MV-4-11 (cell line): ENCODE measurements at places on chromosomes 16 and 17.

DNA sequence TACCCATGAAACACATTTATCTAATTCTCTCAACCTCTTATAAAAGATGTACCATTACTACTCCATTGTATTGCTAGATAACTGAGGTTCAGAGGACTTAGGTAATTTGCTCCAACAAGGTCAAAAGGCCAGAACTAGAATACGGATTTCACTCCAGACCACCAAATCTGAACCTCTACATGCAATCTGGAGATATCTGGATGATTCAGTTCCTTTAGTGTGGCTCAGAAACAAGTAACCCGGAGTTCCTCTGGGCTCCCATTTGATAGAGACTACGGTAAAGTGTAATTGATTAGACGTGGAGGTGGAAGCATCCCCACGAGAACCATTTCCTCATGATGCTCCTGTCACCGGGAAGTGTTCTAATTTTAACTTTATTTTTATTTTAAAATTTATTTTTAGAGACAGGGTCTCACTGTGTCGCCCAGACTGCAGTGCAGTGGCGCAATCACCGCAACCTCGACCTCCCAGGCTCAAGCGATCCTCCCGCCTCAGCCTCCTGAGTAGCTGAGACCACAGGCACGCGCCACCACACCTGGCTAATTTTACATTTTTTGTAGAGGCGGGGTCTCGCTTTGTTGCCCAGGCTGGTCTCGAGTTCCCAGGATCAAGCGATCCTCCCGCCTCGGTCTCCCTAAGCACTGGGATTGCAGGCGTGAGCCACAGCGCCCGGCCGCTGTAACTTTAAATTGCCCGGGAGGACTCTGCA is 608 bp upstream of the COX10 start:
- DNase-seq, result no peak

- DNase-seq, result peak; percentile 56
Observed at GRCh38 chr17:15157051-15157450, 108.1 kb downstream of the PMP22 start.

GRCh38 chr16:20359997-20360396 is 7.5 kb upstream of the UMOD start:
- no peak for DNase-seq

- DNase-seq, result no peak
Observed at GRCh38 chr16:67129422-67129821, 19.7 kb downstream of the PHAF1 start.

GRCh38 chr17:29571883-29572681 is 3.6 kb downstream of the TP53I13 start:
- no peak for DNase-seq

- DNase-seq, result no peak
Observed at GRCh38 chr16:80433623-80434022, 107.2 kb upstream of the DYNLRB2 start.

- DNase-seq, result peak; percentile 96
Observed at GRCh38 chr17:69170377-69170776, 28.7 kb upstream of the ABCA6 start.

DNA sequence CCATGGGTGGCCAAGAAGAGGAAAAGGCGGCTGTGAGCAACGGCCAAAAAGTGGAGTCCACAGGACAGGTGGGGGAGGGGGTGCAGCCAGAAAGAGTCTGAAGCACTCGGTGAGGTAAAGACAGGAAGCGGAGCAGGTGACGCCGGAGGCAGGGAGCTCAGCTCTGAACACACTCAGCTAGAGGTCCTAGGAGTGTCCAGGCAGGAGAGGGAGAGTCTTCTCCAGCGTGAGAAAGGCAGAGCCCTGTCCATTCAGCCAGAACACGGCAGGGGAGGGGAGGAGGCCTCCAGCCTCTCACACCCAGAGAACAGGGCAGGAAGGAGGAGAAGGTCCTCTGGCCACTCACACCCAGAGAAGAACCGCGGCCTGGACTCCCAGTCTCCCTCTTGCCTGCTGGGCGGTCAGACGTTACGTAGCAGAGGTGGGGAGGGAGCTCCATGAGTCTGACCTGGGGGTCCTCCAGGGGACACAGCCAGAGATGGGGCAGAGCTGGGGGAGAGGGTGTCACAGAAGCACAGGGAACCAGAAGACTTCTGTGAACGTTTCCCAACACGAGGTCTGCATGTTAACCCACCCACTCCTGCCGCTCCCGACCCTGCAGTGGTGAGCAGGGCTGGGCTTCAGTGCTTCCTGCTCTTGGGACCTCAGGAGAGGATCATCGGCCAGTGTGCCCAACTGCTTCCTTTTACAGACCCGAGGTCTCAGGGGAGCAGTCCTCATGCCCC is 89.2 kb downstream of the ABR start:
- no peak for DNase-seq
